H9 (cell line): ENCODE measurements at places on chromosomes 5 and 9.

DNA sequence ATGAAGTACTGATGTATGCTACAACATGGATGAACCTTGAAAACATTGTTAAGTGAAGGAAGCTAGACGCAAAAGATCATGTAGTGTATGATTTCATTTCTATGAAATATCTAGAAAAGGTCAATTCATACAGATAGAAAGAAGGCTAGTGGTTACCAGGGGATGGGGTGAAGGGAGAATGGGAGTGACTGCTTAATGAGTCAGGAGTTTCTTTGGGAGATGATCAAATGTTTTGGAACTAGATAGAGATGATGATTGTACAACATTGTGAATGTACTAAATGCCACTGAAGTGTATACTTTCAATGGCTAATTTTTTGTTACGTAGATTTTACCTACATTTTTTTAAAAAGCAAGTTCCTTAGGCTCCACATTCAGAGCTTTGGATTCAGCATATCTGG lies 14.9 kb upstream of the DELE1 start:
- no peak for DNase-seq

- peak; percentile 68 for DNase-seq
Measured at GRCh38 chr5:139402561-139403158, 1.2 kb downstream of the SPATA24 start.

- no peak for DNase-seq
Measured at GRCh38 chr5:118228489-118228888, 759.9 kb downstream of the DTWD2 start.

DNA sequence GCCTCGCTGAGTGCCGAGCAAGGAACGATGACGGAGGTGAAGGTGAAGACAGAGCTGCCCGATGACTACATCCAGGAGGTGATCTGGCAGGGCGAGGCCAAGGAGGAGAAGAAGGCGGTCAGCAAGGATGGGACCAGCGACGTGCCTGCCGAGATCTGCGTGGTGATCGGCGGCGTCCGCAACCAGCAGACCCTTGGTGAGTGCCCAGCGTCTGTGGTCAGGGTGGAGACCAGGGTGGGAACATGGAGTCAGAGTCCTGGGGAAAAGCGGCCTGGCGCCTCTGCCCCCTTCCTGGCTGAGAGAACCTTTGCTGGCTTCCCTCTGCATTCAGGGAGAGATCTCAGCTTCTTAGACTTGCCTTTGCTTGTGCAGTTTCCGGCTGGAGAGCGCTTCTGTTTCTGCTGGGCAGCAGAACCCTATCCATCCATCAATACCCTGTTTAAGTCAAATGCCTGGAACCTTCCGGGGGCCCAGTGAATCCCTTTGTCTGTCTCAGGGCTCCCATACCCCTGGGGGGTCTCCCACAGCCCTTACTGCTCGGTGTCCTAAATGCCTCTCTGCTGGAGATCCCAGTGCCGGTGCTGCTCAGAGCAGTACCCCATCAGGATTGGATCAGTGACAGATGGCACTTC lies 89.6 kb downstream of the AMBP start:
- DNase-seq, result no peak

DNA sequence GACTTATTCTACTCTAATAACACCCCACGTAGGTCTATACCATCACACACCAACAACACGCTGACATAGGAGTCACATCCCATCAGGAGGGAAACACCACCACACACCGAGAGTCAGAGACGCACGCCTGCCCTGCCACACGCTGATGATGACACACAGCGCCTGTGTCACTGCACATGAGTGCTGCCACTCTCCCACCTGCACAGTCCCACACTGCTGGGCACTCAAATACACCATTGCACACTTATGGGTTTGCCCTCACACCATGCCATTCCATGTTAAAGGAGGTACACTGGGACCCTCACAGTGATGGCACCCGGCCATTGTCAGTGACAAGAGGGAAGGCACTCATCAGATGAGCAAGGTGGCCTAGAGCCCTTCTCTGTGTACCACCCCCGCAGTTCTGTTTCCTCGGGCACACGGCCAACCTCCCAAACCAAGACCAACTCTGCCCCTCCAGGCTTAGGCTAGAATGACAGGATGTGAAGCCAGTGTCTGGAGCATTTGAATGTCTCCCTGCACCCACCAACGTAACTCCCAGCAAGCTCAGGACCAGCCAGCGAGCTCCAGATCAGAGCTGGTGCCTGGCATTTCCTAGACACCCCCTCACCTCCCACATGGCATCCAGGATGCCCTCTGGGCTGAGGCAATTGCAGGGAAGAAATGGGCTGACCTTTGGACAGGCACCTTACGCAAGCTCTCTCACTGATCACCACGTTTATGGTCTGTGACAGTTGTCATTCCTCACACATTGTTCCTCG lies 3.6 kb upstream of the CPLX2 start:
- peak; percentile 72 for DNase-seq

DNA sequence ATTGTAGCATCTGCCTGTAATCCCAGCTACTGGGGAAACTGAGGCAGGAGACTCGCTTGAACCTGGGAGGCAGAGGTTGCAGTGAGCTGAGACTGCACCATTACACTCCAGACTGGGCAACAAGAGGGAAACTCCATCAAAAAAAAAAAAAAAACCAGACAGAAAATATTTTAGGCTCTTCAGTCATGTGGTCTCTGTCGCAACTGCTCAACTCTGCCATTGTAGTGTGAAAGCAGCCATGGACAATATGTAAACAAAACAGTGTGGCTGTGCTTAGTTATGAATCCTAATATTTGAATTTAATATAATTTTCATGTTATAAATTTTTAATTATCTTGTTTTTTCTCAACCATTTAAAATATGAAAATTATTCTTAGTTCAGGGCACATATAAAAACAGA lies 38.4 kb downstream of the ZFAND5 start:
- no peak for DNase-seq

DNA sequence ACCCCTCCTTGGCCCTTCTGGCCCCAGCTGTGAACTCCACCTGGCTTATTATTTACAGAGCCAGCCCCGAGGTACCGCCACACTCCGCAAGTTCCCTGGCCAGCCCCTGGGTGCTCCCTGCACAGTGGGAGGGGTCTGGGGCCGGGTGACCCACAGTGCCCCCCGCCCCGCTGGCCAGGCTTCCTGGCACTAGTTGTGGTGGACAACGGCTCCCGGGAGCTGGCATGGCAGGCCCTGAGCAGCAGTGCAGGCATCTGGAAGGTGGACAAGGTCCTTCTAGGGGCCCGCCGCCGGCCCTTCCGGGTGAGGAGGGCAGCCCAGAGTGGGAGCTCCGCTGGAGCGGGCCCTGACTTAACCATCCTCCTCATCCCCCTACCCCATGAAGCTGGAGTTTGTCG lies 3.9 kb downstream of the MAMDC4 start:
- peak; percentile 30 for DNase-seq

- no peak for DNase-seq
Measured at GRCh38 chr5:103522586-103522985, 40.0 kb downstream of the NUDT12 start.

- no peak for DNase-seq
Measured at GRCh38 chr9:15332939-15333338, 25.9 kb upstream of the TTC39B start.

- no peak for DNase-seq
Measured at GRCh38 chr5:14778792-14779070, 92.8 kb downstream of the ANKH start.

DNA sequence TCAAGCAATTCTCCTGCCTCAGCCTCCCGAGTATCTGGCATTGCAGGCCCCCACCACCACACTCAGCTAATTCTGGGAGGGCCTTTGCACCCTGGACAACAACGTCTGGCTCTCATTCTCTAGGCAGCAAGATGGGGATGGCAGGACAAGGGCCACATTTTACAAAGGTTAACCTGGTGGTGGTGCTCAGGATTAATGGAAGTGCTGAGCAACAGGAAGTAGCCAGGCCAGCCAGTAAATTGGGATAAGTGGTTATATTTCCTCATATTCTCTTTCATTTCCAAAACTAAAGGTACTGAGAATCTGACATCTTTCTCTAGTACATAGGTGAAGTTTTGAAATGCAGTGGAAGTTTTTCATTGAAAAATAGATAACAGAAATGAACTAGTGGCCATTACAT lies 24.7 kb upstream of the ASPN start:
- no peak for DNase-seq

DNA sequence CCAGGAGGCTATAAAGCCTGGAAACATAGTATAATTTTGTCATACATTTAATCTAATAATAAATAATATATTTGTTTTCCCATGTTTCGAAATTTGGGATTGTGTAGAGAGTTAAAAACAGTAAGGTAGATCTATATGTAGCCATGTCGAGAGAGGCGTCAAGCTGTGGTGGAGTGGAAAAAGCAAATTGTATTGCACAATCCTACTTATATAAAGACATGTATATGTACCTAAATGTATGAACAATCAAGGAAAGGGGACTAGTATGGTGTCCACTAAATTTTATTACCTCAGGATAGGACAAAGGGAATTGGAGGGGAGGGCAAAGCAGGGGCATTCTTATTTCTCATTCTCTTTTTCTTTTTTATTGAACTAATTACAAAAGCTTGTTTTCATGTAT lies 52.0 kb downstream of the GLRA1 start:
- no peak for DNase-seq

GRCh38 chr5:168843277-168844015 lies 264.3 kb upstream of the PANK3 start:
- no peak for DNase-seq

DNA sequence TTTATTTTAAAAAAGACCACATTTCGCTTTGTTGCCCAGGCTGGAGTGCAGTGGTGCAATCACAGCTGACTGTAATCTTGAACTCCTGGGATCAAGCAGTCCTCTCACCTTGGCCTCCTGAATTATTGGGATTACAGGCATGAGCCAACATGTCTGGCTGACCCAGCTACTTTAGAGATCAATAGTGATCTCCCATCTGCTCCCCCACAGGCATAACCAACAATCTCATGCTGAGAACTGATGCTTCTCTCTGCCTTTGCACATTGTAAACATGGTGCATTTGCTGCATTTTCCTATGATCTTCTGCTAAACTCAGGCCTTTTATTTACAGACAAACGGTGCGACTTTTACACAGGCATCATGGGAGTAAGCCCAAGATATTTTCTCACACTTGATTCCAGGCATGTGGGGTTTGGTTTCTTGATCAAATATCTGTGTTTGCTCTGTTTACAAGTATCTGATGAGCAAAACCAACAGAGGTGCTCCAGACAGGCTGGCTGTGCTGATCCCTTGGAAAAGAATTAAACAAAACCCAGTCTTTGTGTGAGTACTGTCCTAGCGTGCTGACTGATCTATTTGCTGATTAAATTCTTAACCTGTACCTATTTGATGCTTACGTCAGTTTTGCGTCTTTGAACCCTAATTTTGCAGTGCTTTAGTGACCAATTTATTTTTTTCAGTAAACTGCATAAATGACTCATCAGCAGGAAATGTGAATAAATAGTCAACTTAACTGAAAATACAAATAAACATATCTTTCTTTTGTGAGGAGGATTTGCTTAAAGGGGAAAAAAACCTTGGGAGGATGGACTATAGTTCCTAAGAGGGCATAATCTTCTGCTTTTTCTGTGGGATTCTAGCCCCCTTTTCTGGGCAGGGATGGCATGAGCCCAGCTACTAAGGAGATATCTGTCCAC lies 191.7 kb upstream of the NR3C1 start:
- DNase-seq, result no peak

DNA sequence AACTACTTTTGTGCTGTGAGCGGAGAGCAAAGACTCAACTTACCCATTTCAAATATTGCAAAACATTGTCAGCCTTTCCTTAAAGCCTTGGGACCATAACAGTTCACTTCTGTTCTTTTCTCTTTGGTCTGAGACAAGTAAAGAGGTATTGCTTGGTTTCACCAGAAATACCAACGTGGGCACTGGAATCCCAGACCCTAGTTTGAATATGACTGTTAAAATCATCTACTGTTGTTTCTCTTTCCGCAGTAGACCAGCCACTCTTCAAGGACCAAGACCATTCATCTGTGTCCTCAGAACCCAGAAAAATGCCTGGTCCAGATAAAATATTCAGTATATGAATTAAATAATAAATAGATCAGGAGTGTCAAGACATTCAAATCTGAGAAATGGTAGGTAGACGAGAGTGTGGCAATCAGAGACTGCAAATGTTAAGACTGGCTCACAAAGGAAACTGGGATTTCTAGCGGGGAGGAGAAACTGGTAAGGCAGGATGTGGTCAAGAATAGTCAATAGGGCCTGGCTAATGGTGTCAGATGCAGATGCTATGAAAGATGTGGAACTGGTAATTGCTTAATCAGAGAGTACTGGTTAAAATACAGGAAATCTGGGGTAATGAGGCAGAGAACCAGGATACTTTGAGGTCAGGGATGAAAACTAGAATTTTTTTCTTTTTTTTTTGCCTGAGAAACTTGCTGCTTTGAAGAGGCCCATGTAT lies 82.1 kb upstream of the IL33 start:
- no peak for DNase-seq

DNA sequence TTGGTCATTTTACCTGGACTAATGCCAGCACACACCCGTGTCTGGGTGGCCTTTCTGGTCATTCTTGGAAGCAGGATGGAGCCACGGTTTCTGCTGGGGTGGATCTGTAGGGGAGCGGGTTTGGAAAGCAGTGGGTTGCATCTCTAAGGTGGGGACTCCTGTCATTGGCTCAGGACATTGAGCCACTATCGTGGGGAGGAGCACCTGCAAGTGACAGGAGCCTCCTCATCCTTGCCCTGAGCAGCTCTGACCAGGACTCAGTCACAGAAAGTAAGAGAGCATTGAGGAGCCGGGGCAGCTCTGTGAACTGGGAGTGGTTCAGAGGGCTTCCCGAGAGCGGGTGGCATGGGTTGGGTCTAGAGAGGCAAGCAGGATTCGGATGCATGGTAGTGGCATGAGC lies 3.7 kb downstream of the B4GALT7 start:
- no peak for DNase-seq

- no peak for DNase-seq
Measured at GRCh38 chr9:13354733-13355132, 75.2 kb upstream of the MPDZ start.

GRCh38 chr9:76394960-76395252 lies 680 bp upstream of the RFK start:
- DNase-seq, result peak; percentile 69

- DNase-seq, result no peak
Measured at GRCh38 chr9:106649664-106650063, 213.3 kb upstream of the ZNF462 start.

DNA sequence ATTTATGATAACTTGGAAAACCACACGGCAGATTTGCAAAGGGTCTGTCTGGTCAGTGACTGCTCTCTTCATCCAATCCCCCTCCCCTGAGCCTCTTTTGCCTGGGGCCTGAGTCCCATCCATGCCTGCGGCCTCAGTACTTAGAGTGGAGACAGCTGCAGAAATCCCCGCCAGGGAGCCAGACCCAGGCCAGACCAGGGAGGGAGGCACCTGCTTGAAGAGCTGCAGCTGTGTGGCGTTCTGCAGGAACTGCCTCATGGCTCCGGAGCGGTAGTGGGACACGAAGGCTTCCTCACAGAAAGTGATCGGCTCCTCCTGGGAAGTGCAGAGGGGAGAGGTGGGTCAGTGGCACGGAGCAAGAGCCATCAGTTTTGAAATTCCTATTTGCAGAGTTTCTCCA lies 101.6 kb downstream of the CRB2 start:
- no peak for DNase-seq

GRCh38 chr9:137970098-137970497 lies 92.5 kb downstream of the CACNA1B start:
- no peak for DNase-seq
